Astrocyte (in vitro differentiated cells and primary cell): ENCODE measurements at places on chromosomes 7 and 10. TPM values are rescaled to one million over a fixed set of nuclear protein-coding genes. Genes with fewer than 3 reads are reported as not detected.
A peak's percentile ranks its signal among the peaks of the same experiment; 100 is the strongest.

DNA sequence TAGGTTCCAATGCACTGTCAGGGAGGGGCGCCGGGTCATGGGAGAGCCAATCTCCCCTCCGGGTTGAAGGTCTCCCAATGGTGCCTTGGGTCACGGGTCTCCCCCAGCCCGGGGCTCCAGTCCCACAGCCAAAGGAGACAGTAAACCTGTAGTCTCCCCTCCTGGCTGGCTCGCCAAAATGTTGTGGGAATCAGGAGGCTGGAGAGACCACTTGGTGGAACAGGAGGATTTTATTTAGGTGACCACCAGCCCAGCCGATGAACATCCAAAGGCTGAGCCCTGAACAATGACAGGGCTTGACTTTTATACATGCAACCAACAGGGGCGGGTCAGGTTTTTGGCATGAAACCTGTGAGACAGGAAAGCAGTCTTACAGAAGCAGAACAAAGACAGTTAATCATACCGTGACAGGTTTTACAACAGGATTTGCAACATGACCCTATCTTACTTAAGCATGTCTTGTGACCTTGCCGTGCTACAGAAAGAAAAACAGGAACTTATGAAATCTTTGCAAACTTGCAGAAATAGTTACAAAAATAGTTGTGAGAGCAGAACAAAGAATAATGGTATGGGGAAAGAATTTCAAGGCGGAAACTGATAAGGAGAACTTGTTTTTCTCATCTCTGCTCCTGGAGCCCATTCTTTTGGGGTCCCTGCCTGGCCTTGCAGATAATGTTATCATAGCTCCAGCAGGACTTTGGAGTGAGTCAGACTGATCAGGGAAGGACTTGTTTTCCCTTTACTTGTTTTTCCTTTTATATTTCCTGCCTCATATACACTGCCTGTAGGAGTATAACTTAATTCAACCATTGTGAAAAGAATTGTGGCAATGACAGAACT is 7.1 kb downstream of the ERV3-1 start:
- no peaks in the 10 kb centered on the region for H3K36me3 ChIP-seq
- no peak overlapping the region for H3K4me3 ChIP-seq
- peak; percentile 95 for DNase-seq
- H3K27me3 ChIP-seq: no peaks in the 10 kb centered on the region

GRCh38 chr7:105218939-105219770 is 169.6 kb downstream of the SRPK2 start:
- DNase-seq: peak; percentile 52
- no peaks in the 10 kb centered on the region for H3K27me3 ChIP-seq
- H3K4me1 ChIP-seq: peaks cover 10% of the 10 kb centered on the region
- no peak overlapping the region for H3K4me3 ChIP-seq
- no peaks in the 10 kb centered on the region for H3K36me3 ChIP-seq

- no peak overlapping the region for H3K27ac ChIP-seq
- no peaks in the 10 kb centered on the region for H3K36me3 ChIP-seq
- no peaks in the 10 kb centered on the region for H3K27me3 ChIP-seq
Measured at GRCh38 chr10:7696545-7696944, 6.6 kb upstream of the ITIH2 start.

GRCh38 chr7:22672846-22673680 is 53.9 kb upstream of the IL6 start:
- H3K4me1 ChIP-seq: peaks cover 36% of the 10 kb centered on the region
- no peak overlapping the region for H3K27ac ChIP-seq
- H3K4me3 ChIP-seq: no peak overlapping the region
- DNase-seq: no peak
- no peaks in the 10 kb centered on the region for H3K36me3 ChIP-seq

Gene HNRNPF
- total RNA-seq: 143 and 151 TPM in 2 replicates
